Ovary (tissue), 10 donors: ENCODE measurements at places on chromosomes 4 and X. TPM values are rescaled to one million over a fixed set of nuclear protein-coding genes. Genes with fewer than 3 reads are reported as not detected.

GRCh38 chr4:22235698-22236097, 280.2 kb downstream of the ADGRA3 start:
- DNase-seq, result no peak

GRCh38 chr4:1757836-1758235, 35.3 kb upstream of the FGFR3 start:
- no peak for DNase-seq

GRCh38 chrX:2383735-2384134, 117.0 kb downstream of the DHRSX start:
- DNase-seq, result no peak

- DNase-seq, result no peak
Observed at GRCh38 chrX:142831961-142832530, 193.7 kb upstream of the SPANXN4 start.

DNA sequence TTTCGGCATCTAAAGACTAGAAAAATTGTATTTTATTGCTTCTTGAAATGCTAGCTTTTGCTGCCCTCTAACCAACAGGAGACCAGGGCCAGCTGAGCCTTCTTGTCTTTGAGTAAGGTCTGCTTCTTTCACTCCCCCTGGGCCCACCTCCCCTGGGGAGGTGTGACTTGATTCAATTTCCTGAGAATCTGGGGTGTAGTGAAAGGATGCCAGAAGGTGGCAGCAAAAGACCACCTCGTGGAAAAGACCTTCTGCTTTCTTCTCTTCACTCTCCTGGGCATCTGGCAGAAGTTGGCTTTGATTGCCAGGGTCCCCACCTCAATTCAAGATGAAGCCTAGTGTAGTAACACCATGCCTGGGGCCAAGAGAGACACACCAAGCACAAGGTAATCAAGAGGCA, 96.5 kb upstream of the MAOA start:
- peak; percentile 41 for DNase-seq

DNA sequence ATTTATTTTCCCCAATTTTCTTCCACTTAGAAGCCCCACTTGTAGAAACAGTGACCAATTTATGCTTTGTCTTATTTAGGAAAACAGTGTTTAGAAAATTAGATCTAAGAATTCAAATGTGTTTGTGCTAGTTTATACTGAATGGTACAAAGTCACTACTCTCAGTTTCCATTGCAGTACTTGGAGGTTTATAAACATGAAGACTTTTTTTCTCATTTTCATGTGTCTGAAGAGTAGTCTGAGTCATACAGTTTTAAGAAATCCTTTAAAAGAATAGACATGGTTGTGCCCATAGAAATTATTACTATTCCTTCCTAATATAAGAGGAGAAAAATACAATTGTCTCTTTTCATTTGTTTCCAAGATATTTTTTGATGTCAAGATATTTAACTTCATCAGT, 458.7 kb downstream of the NAF1 start:
- no peak for DNase-seq

DNA sequence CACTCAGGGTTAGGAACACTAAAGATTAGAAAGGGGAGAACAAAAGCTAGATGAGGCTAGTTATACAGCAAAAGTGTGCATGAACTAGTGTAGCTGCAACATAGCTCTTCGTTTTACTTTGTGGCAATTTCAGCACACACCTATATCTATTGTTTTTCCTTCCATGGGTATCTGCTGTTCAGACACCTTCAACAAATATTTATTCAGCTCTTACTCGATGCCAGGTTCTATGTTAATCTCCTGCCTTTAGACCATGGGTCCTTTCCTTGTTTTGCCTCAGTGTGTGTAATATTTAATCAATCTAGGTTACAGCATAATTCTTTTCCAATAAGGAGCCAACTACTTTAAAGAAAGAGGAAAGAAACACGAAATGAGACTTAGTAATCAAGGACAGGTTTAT, 10.4 kb upstream of the FAM9A start:
- no peak for DNase-seq

DNA sequence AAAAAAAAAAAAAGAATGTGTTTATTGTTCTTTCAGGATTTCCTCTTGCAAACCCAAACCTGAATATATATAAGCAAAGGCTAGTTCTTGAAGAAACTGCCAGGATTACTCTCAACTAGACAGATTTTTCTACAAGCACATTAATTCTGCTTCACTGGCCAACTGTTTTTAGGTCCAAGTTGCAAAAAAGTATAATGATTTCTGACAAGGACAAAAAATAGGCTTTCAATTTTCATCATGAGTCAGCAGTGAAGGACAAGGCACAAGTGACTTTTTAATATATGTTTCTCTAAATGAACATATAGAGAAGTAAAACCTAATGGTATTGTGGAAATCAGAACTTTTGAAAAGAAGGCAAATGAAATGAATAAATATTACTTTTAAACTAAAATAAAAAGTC, 73.7 kb downstream of the ELOVL6 start:
- no peak for DNase-seq

DNA sequence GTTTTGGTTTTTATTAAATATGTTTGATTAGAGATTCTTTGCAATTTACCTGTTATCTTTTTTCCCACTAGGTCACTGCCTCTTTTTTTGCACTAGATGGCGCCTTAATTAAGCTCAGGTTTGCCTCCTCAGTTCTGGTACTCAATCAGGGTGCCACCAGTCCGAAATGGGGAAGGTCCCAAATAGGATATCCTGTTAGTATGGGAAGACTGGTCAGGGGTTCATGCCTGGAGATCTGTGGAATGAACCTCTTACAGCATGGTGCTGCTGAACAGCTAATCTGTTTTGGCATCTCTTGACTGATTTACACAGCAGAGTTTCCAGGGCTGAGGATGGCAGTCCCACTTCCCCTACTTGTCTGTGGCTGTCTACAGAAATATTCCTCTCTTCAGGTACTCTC, 24.2 kb upstream of the VSIG1 start:
- DNase-seq, result no peak

GRCh38 chrX:15664487-15665444, at the start of gene CLTRN:
Gene CLTRN, minus strand, starts transcription at chrX:15664805. Its CDS starts 30 bp downstream, at chrX:15664775.
- DNase-seq, result no peak

DNA sequence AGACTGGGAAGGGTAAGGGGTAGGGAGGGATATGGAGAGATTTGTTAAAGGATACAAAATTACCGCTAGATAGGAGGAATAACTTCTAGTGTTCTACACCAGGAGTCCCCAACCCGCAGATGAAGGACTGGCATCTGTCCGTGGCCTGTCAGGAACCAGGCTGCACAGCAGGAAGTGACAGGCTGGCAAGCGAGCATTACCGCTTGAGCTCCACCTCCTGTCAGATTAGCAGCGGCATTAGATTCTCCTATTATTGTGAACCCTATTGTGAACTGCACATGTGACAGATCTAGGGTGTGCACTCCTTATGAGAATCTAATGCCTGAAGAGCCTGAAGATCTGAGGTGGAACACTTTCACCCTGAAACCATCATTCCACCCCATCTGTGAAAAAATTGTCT, 27.9 kb upstream of the BBS7 start:
- DNase-seq, result no peak

- no peak for DNase-seq
Observed at GRCh38 chr4:38601244-38601915, 62.6 kb upstream of the KLF3 start.

TMEM187 gene
- polyA plus RNA-seq, result 2.6 TPM
